ENCODE measurements at places on chromosomes 7 and 10.

- DNase-seq = no peak
These were observed 48.5 kb upstream of the SLC29A3 start for GRCh38 chr10:71270301-71271220.

- no peak for DNase-seq
These were observed 85.1 kb downstream of the C10orf90 start for GRCh38 chr10:126585249-126586017.

- DNase-seq = no peak
These were observed 71.9 kb downstream of the WDR37 start for GRCh38 chr10:1128115-1128514.

DNA sequence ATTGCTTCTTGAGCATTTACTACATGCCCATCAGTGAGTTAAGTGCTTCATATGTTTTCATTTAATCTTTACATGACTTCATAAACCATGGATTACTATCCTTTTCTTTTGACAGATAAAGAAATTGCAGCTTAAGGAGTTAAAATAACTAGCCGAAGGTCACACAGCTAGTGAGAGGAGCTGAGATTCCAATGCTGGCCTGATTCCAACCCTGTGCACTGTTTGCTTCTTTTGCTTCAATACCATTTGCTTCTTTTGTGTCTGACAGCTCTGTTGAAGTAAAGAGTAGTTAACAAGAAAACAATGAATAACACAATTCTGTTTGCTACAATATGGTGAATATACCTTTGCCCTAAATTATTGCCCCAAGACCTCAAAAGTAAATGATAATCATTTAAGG is 132.4 kb downstream of the GRM3 start:
- no peak for DNase-seq

DNA sequence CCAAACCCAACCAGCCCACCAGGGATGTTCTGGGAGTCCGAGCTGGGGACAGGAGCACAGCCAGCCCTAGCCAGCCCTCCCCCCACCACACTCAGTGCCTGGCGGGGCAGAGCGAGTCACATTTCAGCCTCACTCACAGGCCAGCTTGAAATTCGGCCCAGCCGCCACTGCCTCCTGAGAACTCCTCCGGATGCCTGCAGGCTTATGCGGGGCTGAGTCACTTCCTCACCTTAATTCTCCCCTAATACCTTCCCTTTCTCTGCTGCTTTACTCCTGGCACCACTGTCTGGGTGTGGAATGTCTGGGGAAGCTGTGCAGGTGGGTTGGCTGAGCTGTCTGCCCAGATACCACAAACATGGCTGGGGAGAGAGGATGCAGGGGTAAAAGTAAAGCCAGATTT is 22.6 kb upstream of the DLG5 start:
- DNase-seq = no peak

GRCh38 chr10:22437620-22438588 is 92.6 kb downstream of the SPAG6 start:
- no peak for DNase-seq

GRCh38 chr7:139589474-139589873 is 66.0 kb downstream of the CLEC2L start:
- DNase-seq = no peak

DNA sequence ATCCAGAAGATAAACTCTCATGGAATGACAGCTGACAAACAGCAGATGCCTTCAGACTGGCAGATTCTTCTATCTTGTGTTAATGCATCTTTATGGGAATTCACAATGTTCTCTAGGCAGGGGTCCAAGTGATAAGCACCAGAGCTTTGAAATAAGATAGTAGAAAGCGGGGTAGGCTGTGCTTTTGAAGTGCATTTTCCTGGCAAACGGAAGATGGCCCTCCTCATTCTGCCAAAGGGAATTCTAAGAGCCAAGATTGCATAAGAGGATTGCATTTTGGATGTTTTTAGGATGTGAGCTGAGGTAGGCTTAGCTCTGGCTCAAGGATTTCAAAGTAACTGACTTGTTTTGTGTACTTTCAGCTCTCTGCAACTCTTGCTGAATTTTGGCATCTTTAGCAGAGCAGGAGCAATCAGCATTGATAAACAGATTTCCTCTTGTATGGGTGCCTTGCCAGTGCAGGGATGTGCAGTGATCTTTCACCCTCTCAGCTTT is 298.5 kb upstream of the KLF6 start:
- DNase-seq = no peak

- DNase-seq = no peak
These were observed 371.9 kb upstream of the SHH start for GRCh38 chr7:156184164-156184563.
